ENCODE measurements at places on chromosomes 7 and 10. TPM values are rescaled to one million over a fixed set of nuclear protein-coding genes. Genes with fewer than 3 reads are reported as not detected.

The OR13A1 gene
- 0.06 TPM for total RNA-seq

The PLPP4 gene
- total RNA-seq, result 5.2 TPM

The TPK1 gene
- 16.1 TPM for total RNA-seq

The ZSCAN21 gene
- 14.6 TPM for total RNA-seq

The UTF1 gene
- 0.35 TPM for total RNA-seq

The NACAD gene
- total RNA-seq, result 5.3 TPM

The ASIC3 gene
- total RNA-seq, result 0.76 TPM

The PNLIPRP3 gene
- total RNA-seq, result not detected

The WDR11 gene
- 73.5 TPM for total RNA-seq

The LRIT1 gene
- total RNA-seq, result not detected

The CFTR gene
- total RNA-seq, result 0.99 TPM

The TDRD1 gene
- 0.06 TPM for total RNA-seq

The AKR1C4 gene
- not detected for total RNA-seq

The PRXL2A gene
- total RNA-seq, result 58.3 TPM

The GATA3 gene
- 26.7 TPM for total RNA-seq

The ANK3 gene
- total RNA-seq, result 189 TPM

Data from metanephros (tissue), 2 donors.